T-helper 2 cell (primary cell): ENCODE measurements at places on chromosomes 3 and 15.

DNA sequence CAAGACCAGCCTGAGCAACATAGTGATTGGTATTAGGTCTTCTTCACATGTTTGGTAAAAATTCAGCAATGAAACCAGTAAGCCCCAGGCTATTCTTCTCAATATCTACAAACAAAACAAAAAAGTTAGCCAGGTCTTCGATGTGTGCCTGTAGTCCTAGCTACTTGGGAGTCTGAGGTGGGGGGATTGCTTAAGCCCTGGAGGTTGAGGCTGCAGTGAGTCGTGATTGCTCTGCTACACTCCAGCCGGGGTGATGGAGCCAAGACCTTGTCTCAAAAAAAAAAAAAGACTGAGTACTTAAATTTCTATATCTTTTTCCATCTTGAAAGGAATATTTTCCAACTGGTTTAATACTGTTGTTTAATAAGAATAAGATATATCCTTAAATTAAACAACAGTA is 106.8 kb downstream of the MBNL1 start:
- no peak for DNase-seq

DNA sequence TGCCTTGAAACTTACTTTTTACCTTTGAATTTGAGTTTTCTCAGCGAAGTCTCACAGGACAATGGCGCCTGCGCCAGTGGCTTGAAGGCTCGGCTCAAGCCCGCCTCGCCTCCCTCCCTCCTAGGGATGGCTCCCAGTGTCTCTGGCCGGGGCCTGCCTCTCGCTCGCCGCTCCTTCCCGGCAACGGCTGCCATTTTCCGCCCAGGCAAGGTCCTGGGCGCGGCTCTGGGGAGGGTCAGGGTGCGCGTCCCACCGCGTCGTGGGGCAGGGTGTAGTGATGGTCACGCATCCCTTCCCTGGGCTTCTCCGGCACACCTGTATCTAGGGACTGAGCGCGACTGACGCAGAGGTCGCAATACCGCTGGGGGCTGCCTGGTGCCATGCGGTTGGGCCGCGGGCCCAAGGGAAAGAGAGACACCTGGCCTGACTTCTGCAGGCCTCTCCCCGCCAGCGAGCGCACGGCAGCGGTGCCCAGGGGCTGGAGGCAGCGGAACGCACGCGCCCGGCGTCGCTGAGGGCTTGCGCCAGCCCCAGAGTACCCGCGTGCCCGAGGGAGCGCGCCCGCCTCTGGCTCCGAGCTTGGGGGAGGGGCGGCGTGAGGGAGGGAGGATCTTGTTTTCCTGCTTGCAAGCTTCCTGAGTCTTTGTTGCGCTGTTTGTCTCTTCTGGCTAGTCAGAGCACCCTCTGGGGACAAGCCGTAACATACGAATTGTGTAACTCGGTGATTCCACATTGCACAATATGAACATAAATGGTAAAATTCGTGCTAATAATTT is 20.7 kb upstream of the FEM1B start:
- DNase-seq = no peak

GRCh38 chr15:40893019-40893670 is 1.1 kb upstream of the VPS18 start:
- no peak for DNase-seq

- DNase-seq = no peak
Measured at GRCh38 chr3:34218706-34219385, 420.4 kb downstream of the PDCD6IP start.

DNA sequence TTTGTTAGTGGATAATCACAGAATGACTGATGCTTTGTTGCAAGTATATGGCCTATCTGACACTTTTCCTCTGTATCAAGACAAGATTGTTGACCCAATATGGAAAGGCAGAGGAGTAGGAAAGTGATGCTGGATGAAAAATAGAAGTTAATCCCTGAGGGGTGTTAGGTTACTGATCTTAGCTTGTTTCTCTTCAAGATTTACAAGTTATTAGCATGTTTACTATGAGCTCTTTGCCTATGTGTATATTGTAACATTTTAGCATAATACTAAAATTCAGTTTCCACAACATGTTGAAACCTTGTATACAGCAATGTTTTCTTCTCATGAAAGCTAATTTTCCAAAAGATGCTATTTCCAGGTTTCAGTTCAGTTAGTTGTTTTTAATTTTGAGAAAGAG is 120.4 kb upstream of the CCNL1 start:
- DNase-seq = no peak

DNA sequence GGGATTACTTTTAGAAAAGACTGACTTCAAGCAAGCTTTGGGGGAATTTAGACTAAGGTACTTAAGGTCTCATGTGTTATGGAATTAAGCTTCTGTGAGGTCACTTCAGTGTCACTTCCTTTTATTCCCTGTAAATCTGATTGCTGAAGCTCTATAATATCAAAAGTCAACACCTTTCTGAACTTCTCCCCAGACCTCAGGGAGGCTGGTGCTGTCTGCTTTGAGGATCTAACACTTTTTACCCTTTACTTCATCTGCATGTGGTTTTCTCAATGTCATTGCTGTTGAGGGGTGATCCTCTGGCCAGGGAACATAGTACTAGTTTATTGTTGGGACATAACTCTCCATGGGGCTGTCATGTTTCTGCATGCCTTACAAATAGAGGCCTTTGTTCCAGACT is 41.8 kb upstream of the RASGRF1 start:
- no peak for DNase-seq

- DNase-seq = no peak
Measured at GRCh38 chr3:16520970-16521881, 7.7 kb upstream of the RFTN1 start.

GRCh38 chr3:153210660-153211059 is 48.6 kb downstream of the RAP2B start:
- DNase-seq = no peak

GRCh38 chr3:67529915-67530314 is 124.5 kb downstream of the SUCLG2 start:
- DNase-seq = no peak

- no peak for DNase-seq
Measured at GRCh38 chr15:59105854-59106253, 908 bp downstream of the CCNB2 start.
